Lung microvascular endothelial cell (primary cell): ENCODE measurements at places on chromosomes 3 and 15. TPM values are rescaled to one million over a fixed set of nuclear protein-coding genes. Genes with fewer than 3 reads are reported as not detected.
A peak's percentile ranks its signal among the peaks of the same experiment; 100 is the strongest.

The GTPBP8 gene
- 21.6 and 28.1 TPM in 2 replicates for total RNA-seq

The UROC1 gene
- total RNA-seq = not detected in 2 replicates

The KBTBD13 gene
- total RNA-seq = not detected in 2 replicates

DNA sequence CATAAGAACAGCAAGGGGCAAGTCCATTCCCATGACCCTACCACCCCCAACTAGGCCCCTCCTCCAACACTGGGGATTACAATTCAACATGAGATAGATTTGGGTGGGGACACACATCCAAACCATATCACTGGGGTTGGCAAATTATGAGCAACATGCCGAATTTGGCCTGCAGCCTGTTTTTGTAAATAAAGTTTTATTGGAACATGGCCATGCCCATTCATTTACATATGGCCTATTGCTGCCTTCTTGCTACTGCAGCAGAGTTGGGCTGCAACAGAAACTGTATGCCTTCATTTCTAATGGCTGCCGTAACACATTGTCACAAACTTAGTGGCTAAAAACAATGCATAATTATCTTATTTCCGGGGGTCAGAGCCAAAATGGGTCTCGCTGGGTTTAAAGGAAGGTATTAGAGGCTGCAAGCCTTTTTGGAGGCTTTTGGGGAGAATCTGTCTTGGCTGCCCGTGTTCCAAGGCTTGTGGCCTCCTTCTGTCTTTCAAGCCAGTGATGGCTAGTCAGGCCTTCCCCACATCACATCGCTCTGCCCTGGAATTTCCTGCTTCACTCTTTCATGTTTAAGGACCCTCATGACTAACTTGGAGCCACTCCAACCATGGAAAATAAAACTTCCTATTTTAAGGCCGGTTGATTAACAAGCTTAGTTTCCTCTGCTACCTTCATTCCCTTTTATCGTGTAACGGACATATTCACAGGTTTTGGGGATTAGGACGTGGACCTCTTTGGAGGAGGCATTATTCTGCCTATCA lies 428.5 kb upstream of the PROK2 start:
- peak; percentile 16 for DNase-seq

GRCh38 chr3:54188176-54188791 lies 65.9 kb downstream of the CACNA2D3 start:
- peak; percentile 54 for DNase-seq
